Fibroblast of skin of left biceps (primary cell): ENCODE measurements at places on chromosomes 5 and 9.

DNA sequence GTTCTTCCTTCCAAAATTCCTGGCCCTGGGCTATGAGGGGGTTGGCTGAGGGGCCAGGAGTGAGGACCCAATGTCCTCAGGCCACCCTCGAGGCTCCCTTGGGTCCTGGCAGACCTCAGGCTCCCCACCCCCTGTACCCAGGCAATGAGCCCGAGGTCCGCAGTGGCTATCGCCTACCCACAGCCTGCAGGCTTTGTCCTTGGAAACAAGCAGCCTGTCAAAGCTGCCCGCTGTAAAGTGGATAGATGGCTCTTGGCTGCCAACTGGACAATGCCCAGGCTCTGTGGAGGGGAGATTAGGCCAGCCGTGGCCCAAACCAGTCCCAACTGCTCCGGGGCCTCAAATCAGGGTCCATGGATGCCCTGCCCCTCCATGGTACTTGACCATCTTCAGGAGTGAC, 2.2 kb upstream of the ADGRD2 start:
- no peak for DNase-seq

DNA sequence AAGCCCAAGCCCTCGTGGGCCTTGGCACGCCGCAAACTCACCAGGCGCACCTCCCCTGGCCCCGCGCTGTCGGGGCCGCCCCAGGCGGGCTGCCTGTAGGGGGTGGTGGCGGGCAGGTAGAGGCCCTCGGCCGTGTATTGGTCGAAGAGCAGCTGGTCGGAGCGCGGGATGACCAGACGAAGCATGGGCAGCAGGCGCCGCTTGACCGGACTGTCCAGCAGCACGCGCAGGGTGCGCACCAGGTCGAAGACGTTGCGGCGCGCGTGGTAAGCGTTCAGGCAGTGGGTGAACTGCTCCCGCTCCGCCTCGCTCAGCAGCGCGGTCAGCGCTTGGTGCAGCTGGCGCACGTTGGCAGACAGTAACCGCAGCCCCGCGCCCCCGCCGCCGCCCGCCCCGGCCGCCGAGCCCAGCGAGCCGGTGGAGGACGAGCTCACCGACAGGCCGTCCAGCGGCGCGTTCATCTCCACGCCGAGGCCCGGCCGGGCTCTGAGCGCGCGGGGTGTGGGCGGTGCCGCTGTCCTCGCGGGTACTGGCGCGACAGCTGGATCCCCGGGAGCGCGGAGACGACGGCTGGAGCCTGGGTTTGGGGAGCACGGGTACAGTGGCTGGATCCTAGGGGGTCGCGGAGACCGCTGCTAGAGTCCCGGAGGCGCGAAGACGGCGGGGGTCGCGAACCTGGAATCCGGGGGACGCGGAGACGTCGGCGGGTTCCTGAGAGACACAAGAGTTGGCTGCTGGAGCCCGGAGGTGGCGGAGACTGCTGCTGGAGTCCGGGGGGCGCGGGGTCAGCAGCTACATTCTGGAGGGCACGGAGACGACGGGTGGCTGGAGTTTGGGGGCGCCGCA, 709 bp downstream of the WHRN start:
- no peak for DNase-seq

DNA sequence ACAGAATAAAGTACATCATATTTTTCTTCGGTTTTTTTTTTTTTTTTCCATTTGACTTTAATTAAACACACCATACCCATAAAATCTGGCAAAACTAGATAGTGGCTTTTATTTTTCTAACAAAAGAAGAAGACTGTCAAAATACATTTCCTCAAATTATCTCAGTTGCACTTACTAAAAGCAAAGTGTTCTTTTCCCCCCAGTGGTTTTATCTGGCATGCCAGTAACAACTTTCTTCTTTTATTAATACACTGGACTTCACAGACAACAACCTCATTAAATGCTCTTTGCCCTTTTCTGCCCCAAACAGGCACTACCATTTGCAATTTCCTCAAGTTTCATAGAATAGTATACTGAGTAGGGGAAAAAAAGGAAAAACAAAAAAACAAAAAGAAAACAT, 1792.3 kb downstream of the EFNA5 start:
- DNase-seq: no peak

GRCh38 chr9:21608200-21608599, 126.1 kb upstream of the IFNE start:
- no peak for DNase-seq

DNA sequence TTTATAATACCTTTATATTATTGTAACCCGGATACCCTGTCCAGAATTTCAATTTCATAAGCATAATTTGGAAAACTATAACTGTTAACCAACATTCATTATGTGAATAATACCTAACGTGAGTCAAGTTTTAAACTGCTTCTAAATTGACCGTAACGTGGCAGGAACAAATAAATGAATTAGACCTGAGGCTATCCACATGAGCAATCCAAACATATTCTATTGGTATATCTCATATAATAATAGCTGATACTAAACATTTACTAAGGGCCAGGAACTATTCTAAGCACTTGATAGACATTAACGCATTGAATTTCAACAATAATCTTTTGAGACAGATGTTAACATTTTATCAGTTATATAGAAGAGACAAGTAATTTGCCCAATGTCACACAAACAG, 276.4 kb downstream of the MEF2C start:
- no peak for DNase-seq

GRCh38 chr5:116135344-116135743, 50.5 kb downstream of the COMMD10 start:
- no peak for DNase-seq

DNA sequence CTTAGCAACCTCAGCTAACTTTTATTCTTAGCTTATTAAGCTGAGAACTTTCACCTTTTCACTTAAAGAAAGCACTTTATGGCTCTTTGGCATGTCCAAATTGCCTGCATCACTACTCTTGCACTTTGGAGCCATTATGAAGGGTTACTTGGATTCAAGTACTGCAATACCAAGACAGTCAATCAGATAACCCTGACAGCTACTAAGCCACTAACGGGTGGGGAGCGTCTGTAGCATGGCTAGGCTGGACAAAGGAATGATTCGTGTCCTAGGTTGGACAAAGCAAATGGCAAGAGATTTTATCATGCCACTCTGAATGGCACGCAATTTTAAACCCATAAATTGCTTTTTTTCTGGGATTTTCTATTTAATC, 39.6 kb downstream of the TRPM6 start:
- no peak for DNase-seq
